Activated CD4-positive, alpha-beta T cell treated with anti-CD3 and anti-CD28 coated beads for 4 hours (primary cell): ENCODE measurements at places on chromosomes 1 and 21.

- DNase-seq, result no peak
These were observed 23.1 kb upstream of the B3GALNT2 start for GRCh38 chr1:235527196-235527814.

DNA sequence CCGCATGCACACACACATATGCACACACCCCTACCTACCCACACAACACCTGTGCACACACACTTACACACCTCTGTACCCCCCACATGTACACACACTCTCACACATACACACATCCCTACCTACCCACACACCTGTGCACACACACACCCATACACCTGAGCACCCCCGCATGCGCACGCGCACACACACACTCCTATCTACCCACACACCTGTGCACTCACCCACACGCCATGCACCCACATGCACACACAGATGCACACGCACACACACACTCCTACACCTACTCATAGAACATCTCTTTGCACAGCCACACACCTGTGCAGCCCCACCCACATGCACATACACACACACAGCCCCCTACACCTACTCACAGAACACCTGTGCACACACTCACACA, 15.5 kb upstream of the PADI2 start:
- DNase-seq, result no peak

- no peak for DNase-seq
These were observed 104.6 kb downstream of the LYPLAL1 start for GRCh38 chr1:219278288-219278687.

GRCh38 chr1:118047006-118047649, 117.6 kb downstream of the WDR3 start:
- no peak for DNase-seq

DNA sequence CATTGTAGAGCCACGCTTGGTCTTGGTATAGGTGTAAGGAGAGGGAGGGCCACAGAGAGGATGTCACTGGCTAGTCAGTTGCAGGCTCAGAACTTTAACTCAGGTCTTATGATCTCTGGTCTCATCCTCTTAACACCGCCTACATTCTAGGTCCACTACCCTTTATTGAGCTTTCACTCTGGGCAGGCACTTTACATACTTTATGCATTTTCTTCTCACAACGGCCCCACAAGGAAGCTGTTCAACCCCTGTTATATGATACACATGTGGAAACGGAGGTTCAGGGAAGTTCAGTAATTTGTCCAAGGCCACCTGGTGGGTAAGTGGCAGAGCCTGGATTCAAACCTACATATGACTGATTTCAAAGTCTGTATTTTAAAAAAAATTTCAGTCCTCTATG, 25.3 kb upstream of the RCAN3 start:
- DNase-seq, result no peak

- DNase-seq, result no peak
These were observed 3.2 kb downstream of the RHBG start for GRCh38 chr1:156372265-156372586.

DNA sequence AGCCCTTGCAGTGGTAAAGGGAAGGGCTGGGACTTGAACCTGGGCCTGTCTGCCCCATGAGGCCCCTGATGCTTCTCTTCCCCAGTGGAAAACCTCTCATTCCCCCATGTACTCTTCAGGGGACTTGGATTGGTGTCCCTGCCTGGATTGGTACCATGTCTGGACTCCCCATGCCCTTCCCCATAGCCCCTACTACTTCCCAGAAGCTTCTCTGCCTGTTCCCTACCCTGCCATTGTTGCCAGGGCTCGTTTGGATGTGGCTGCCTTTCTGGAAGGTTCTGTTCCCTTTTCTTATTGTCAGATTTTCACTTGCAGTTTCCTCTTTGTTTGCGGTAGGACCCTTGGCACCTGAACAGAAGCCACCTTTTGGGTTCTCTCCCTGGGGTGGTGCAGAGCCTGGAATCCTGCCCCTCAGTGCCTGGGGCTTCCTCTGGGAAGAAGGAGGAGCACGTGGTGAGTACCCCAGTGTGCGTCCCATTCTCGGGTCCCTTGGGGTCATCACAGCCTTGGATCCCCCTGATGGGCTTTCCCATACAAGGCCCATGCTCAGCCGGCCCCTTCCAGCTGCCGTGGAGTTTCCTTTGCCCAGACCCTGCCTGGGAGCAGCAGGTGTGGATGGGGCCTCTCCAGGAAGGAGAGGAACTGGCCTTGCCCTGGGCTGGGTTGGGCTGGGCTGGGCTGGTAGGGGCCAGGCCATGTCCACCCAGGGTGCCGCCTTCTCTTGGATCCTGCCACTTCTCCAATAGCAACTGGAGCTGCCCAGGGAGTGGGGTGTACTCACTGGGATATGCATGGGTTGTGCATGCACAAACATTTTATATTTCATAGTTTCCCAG, 281.1 kb downstream of the PTPRU start:
- DNase-seq, result no peak

DNA sequence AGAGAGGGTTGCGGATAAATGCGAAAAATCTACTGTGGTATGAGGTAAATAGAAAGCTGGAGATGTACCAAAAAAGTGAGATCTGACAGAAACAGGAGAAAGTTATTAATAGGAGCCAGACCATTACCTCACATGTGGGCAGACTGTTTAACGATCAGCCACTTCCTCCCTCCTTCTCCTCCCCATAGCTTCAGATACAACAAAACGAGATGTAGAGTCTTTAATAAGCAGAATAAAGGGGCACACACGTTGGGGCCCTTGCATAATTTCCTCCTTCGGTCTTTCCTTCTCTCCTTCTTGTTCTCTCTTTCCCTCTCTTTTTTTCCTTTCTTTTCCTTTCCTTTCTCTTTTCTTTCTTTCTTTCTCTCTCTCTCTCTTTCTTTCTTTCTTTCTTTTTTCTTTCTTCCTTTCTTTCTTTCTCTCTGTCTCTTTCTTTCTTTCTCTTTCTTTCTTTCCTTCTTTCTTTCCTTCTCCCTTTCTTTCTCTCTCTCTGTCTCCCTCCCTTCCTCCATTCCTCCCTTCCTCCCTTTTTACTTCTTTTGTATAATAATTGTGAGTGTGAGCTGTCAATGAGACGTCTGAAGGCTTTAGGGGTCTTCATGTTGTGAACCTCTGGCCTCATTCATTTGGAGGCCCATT, 242.1 kb downstream of the GRIK1 start:
- DNase-seq, result no peak

DNA sequence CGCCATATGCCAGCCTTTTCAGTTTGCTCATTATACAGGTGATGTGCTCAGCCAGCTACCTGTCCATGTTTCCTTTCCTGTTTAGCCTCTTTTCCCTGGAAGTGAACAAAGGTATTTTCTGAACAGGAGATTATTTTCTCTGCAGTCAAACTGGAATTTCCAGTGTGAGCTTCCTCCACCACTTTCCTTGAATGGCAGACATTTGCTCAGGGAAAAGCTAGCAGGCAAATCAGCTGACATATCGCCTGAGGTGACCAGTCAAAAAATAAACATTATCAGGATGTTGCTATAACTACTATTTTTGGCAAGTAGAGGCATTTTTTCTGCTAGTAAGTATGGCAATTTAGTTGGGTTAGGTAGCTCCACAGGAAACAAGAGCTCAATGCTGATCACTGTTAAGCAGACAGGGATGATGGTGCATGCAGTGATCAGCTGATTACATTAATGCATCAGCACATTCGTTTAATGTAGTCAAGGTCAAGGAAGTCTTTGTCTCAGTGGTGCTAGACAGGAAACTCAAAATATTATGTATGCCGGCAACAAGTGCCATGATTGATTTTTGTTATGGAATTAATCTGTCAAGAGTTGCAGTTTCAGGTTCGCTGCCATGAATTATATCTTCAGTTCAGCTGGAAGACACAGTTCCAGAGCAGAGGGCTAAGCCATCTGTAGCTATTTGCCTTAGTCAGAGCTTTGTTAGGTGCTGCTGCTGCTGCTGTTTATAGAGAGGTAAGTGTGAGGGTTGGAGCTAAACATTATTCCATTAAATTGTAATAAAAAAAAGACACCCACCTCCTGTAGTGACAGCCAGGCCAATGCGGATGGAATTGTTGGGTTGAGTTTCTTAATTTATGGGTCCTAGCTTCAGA, 179.7 kb upstream of the ST6GALNAC5 start:
- DNase-seq, result no peak

DNA sequence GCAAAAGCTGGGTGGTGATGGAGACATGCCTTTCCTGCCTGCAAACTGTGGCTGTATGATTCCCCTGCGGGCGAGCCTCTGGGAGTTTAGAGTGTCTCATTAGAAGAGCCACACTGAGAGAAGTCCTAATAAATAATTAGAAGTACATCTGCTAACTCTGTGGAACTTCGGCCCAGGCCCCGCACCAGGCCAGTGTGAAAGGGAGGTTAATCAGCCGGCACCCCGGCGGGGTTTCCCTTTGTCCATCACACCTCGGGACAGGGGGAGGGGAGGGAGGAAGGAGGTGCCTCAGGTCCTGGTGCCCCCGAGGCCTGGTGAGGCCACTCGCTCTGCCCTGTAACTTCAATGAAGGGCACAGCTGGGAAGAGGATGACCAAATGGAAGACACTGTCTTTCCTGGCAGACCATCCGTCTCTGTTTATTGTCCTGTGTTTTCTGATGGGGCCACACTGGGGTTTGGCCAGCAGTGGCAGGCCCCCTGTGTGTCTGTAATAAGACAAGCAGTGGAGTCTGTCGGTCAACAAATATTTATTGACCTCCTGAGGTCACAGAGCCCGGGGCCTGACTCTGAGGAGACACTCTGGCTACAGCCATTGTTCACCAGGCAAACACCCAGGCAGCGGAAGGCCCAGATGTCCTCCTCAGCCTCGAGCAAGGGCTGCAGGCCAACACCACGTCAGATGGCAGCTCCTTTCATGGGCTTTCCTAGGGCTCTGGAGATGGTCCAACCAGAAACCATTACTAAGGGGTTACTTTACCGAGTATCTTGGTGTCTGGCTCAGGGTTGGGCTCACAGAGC, 267.5 kb upstream of the RAB4A start:
- no peak for DNase-seq

- no peak for DNase-seq
These were observed 26.3 kb upstream of the KIAA0040 start for GRCh38 chr1:175218786-175219434.

DNA sequence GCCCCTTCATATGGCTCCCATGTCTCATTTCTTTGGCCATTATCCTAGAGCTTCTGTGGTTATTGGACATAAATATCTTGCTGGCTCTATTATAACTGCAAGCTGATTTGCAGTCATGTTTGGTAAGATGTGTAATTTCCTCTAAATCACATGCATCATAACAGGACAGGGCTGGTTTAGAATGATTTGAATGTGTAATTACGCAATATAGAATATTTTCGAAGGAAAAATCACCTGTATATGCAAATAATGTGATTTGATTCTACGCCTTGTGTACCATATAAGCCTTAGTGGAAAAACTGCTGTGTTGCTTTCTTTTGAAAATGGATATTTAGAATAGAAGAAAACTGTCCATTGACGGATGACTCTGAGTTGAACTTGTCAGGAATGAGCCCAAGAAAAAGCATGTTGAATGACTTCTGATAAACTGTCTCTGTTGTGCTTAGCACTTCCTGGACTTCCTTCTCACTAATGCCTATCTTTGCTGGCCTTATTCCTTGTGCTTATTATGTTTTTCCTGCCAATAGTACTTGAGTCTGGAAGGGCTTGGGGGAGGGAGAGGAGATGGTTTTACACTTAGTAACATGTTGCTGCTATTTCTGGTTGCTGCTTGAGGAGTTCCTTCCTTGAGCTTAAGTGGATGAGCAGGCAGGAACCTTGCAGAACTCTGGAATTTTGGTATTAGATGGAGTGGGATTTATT, 6.5 kb downstream of the CACHD1 start:
- no peak for DNase-seq

DNA sequence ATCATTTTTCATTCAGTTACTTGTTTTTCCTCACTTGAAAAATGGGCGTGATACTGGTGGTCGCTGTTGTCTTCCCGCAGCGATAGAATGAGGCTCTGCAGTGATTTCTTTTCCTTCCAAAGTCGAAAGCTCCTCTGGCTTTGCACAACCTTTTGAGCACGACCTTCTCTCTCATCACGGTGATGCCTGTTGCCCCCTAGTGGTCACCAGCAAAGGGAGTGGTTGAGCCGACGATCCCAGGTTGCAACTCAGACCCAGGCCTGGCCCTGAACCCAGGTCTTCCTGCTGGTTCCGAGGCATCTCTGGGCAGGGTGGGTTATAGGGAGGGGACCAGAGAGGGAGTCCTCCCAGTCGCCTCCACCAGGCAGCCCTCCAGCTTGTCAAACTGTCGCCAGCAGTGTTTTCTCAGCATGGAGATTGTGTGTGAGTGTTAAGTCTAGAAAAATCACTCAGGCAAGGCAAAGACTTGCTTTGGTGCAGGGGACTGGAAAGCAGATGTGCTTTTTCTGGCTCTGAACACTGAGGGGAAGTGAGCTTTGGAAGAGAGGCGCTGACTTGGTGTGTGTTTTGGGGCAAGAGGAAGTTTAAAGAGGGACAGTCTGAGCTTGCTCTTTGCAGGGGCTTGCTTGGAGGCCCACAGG, 285.3 kb downstream of the CAMTA1 start:
- peak; percentile 46 for DNase-seq

GRCh38 chr1:245750261-245750660, 595.5 kb downstream of the KIF26B start:
- DNase-seq, result no peak

DNA sequence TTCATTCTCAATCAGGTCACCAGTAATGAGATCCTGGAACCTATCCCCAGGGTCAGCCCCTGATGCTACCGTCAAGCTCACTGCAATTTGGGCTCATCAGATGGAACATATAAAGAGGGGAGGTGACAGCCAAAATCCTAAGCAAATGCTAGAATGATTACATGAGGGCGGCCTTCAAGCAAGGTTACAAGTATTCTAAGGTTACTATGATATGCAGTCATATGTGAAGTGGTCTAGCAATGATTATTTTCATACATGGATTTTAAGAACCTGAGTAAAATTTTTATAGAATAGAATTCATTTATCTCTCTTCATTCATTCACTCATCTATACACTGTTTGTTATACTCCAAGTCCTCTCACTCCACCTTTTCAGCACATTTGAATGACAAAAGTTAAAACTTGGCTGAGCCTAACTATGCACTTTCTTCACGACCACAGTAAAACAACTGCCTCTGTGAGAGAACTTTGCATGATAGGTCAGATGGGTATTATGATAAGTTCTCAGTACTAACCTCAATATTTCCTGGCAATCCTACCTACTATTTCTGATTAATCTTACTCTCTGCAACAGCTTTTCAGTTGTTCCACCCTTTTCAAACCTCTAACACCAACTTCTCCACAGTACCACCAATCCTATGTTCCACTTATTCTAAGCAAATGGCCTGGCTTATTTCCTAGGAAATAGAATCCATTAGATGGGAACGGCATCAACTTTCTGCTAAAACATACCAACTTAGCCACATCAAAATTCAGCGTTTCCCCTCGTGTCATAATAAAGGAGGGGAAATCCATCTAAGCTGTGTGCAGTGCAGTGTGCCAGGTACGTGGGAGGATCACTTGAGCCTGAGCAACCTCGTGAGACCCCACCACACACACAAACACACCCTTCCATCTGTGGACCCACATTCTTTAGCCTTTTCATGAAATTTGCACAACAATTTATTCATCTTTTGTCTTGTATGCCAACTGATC, 32.0 kb downstream of the LHX9 start:
- DNase-seq, result peak; percentile 28

DNA sequence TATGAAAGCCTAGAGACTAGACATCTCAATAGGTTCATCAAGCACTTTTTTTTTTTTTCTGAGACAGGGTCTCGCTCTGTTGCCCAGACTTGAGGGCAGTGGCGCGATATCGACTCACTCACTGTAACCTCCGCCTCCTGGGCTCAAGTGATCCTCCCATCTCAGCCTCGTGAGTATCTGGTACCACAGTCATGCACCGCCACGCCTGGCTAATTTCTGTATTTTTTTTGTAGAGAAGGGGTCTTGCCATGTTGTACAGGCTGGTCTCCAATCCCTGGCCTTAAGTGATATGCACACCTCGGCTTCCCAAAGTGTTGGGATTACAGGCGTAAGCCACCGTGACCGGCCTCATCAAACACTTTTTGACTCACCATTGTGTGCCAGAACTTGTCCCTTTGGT, 613 bp upstream of the GPATCH4 start:
- DNase-seq, result no peak
